Stimulated activated CD4-positive, alpha-beta T cell treated with anti-CD3 and anti-CD28 coated beads, Interleukin-1b, Interleukin-23, amount 100 ng/mL, for 1 hour (primary cell): ENCODE measurements at places on chromosomes 2 and 18.

DNA sequence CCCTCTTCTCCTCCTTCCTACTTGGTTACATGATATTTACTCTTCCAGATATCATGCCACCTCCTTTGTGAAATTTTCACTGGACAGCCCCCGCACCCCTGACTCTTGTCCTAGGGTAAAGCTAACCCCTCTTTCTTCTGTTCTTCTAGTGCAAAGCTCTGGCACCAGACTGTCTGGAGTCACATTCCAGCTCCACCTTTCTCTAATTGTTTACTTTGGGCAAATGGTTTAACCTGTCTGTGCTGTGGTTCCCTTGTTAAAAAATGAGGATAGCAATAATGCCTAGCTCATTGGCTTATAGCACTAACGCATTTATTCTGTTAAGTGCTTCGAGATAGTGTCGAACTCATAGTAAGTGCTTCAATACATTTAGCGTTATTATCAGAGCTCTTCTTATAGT, 306.2 kb downstream of the ALK start:
- no peak for DNase-seq

- no peak for DNase-seq
Observed at GRCh38 chr2:207876842-207877535, 107.3 kb upstream of the FZD5 start.

GRCh38 chr2:207499114-207499513, 30.6 kb upstream of the CREB1 start:
- DNase-seq, result no peak

GRCh38 chr18:67875060-67875459, 358.5 kb upstream of the DSEL start:
- DNase-seq, result no peak

DNA sequence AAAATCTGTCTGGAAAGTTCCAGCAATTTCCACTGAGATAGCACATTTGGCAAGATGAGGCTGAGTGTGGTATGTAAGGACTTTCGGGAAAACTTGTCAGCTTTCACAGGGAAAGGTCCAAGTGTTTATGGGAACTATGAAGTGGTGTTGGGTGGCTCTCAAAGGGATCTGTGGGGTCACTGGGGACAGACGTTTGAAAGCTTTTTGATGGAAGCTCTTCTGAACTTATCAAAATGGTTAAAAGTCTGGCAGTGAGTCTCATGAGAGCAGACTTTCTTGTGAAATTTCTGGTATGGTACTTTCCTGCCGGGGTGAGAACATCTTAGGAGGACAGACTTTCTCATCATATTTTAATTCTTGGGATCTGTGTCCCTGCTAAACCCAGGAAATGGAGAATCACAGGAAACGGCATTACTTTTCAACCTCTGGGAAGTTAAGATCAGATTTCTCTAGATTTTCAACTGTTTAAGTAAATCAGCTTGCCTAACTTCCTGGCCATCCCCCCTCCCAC, 546.3 kb upstream of the ZEB2 start:
- no peak for DNase-seq

DNA sequence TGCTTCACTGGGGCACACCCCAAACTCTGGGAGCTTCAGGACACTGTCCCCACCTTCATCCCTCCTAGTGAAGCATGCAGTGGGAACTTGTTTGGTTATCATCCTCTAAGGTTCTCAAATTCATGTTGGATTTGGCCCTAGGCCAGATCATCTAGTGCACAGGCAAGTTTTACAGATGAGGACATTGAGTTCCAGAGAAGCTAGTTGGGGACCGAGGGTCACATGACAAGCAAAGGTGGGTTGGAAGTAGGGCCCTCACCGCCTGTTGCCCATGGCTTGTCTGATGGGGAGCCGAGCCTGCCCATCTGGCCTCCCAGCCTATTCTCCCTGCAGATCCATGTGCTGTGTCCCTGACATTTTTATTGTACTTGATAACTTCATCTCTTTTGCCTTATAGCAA, 2.8 kb downstream of the PRKCE start:
- DNase-seq, result no peak

DNA sequence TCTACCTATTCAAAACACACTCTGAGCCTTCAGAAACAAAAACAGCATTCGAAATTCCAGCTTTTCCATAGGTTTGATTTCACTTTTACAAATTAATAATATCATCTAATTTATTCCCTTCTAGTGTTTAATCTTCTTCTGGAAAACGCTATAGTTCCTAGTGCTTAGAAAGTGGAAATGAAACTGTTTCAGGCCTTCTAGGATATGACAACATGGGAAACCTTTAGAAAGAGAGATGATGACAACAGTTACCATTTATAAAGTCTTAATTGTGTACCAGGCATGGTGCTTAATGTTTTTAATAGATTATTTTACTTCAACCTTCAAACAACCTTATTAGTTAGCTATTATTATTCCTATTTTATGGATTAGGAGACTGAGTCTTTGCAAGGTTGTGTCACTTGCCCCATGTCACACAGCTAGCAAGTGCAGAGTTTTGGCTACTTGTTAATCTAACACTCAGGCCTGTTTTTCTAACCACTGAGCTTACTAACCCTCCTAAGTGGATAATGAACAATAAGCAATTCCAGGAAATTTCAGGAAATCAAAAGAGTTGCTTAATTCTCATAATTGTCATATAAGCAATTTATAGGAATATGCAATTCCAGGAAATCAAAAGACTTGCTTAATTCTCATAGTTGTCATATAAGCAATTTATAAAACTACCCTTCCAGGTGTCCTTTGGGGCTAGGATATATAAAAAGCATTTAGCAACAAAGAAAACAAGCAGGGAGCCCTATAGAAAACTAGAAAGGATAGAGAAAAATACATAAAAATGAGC, 206.0 kb downstream of the ZNF521 start:
- DNase-seq, result no peak

GRCh38 chr2:76930056-76930744, 592.0 kb downstream of the LRRTM4 start:
- no peak for DNase-seq

- no peak for DNase-seq
Observed at GRCh38 chr2:144670738-144671137, 150.8 kb upstream of the ZEB2 start.

GRCh38 chr18:13658436-13659204, 67.7 kb downstream of the FAM210A start:
- no peak for DNase-seq

- DNase-seq, result no peak
Observed at GRCh38 chr18:11324956-11325882, 175.8 kb upstream of the PIEZO2 start.

GRCh38 chr18:80229766-80230745, 17.3 kb downstream of the PARD6G start:
- DNase-seq, result no peak

GRCh38 chr2:27288610-27289009, 6.4 kb downstream of the TRIM54 start:
- no peak for DNase-seq

DNA sequence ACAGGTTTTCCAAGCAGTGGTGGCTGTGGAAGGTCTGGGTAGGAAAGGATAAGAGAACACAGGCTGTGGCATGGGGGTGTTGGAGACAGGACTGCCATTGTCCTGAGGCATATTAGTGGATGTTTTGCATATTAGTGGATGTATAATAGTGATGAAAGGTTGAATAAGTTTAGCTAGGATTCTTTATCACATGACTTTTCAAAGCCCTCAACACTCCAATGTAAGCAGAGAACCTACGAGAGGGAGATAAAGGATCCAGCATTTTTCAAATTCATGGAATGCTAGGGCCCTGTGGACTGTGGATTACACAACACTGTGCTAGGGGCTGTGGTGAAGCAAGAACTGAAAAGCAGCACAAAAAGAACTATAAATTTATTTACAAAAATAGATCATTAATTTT, 63.2 kb downstream of the POLE4 start:
- no peak for DNase-seq

- DNase-seq, result no peak
Observed at GRCh38 chr18:35466815-35467623, 30.7 kb downstream of the INO80C start.

- DNase-seq, result no peak
Observed at GRCh38 chr2:100581277-100581612, 18.5 kb downstream of the PDCL3 start.

DNA sequence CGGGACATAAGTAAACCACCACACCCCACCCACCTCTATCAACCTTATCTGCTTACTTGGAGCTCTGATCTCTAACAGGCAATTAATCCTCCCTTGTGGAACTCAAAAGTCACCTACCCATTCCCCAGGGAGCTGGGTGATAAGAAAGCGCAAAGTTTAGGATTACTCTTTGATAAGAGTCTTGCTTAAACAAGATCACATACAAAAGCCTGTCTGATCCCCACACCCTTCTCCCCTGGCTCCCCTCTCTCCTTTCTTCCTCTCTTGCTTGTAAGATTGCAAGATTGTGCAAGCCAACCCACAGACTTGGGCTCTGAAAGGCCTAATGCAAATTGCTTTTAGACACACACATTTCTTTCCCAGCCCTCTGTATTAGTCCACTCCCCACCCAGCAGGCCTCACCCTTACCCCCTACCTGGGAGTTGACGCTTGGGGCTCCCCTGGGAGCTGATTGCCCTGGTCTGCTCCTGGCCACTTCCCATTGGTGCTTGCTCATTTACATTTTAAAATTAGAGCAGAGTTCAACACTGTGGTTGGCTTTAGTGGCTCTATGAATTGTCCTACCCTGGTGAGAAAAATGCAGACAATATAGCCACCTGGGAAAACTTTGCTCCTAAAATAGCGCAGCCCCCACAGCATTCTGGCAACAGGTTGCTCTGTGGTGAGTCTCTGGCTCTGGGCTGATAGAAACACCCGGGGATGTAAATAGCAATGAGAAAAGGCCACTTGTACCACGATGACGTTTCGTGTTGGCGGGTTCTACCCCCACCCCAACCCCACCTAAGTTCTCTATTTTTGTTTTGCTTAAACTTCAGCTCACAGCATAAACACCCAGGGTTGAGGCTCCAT, 92.8 kb upstream of the MSH2 start:
- no peak for DNase-seq

DNA sequence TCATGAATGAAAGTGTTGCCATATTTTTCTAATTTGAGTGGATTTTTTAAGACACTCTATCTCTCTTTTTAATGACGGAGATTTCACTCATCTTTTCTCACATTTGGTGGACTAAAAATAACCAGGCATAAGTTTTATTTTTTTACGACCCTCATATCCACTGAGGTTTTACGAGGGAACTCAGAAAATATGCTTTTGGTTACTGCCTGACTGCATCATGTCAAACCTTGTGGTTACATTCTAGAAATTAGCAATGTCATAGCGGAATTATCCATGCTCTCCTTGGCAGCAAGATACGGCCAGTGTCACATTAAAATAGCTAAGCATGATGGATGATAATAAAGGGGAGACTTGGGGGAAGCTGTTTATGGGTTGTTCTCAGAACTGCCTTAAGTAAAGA, 428.6 kb upstream of the FSHR start:
- no peak for DNase-seq

- DNase-seq, result no peak
Observed at GRCh38 chr2:71566372-71566771, 113.0 kb downstream of the DYSF start.

DNA sequence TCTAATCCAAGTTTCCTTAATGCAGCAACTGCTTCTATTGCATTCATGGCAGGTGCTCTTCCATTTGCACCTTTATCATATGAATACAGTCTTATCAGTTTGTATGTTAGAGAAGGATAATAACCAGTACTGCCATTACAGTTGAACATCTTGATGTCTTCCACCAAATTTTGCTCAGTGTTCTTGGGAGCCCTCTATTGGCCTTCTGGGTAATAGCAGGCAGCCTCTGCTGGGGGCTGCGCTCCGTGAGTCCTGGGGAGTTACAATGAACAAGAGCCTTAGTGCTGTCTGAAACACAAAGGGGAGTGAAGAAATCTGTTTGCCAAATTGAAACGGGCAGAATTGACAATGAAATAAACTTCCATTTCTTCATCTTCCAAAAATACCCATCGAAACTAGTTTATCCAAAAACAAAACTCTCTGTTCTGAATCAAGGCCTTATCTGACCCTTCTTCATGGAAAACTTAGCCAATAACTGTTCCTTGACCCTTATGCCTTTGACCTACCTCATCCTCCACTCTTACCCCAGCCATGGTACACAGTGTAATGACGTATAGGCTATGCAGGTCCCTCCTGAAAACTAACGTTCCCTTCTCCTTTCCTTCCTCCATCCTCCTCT, 79.9 kb downstream of the ALK start:
- DNase-seq, result no peak

DNA sequence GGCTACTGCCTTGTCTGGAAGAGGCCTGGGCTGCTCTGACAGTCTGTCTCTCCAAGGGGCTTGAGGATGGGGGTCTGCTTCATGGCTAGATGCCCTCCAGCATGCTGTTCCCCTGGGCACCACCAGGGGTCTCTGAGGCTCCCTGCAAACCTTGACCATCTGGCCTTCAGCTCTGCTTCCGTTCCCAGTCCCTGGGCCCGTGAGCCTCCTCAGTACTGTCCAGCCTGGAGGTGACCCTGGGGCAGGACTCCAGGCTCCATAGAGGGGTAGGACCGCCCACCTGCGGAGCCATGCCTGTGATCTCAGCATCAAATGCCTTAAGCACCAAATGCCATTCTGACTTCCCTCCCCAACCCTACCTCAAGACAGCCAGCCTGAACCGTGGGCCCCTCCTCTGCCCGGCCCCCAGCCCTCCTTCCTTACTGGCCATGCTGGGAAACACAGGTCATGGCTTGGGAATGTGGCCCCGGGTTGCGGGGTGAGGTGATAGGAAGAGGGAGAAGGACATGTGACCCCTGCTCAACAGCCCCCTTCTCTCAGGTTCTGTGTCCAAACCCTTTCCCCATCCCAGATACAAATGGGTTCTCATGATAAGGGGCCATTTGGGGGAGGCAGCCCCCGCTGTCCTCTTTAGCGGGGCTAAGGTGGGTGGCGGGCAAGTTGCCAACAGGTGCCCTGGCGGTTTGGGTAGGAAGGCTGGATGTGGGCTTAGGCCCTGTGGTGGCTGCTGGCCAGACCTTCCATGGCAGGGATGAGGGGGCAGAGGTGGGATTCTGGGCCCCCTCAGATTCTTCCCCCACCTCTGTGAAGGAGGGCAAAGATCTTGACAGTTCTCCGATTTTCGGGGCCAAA, 25.0 kb downstream of the SPEG start:
- DNase-seq, result no peak

GRCh38 chr2:80545420-80546210, 241.1 kb upstream of the LRRTM1 start:
- no peak for DNase-seq

GRCh38 chr2:167404627-167405284, 516.5 kb downstream of the XIRP2 start:
- no peak for DNase-seq

GRCh38 chr2:116444256-116444872, 1370.1 kb upstream of the DDX18 start:
- DNase-seq, result no peak

GRCh38 chr2:143640826-143641225, 511.6 kb downstream of the ARHGAP15 start:
- no peak for DNase-seq

GRCh38 chr2:200378652-200379290, 72.3 kb downstream of the SPATS2L start:
- no peak for DNase-seq

GRCh38 chr2:225400060-225400511, 576 bp downstream of the NYAP2 start:
- DNase-seq, result no peak

- no peak for DNase-seq
Observed at GRCh38 chr2:116145031-116145430, 1669.5 kb upstream of the DDX18 start.
